CD4-positive, alpha-beta T cell treated with Interleukin-2 at 100 ng/mL for 4 hours (primary cell): ENCODE measurements at places on chromosomes 11 and 22.

DNA sequence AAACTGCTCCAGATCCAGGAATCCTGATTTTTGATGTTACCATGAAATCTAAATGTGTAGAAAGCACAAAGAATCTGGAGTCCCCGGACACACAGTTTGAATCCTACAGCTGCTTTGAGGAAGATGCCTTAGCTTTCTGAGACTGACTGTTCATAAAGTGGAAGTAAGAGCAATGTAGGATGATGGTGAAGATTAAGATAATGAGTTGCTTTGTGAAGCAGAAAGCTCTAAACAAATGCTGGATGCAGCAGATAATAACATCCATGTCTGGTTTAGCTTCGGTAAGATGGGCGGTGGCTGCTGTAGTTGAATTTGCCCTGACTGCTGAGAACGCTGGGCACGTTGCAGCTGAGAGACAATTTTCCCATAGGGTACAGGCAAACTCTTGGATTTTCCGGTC, 20.1 kb downstream of the OVOL1 start:
- DNase-seq, result no peak

- DNase-seq, result no peak
Observed at GRCh38 chr11:60914633-60915247, 782 bp downstream of the TMEM109 start.

DNA sequence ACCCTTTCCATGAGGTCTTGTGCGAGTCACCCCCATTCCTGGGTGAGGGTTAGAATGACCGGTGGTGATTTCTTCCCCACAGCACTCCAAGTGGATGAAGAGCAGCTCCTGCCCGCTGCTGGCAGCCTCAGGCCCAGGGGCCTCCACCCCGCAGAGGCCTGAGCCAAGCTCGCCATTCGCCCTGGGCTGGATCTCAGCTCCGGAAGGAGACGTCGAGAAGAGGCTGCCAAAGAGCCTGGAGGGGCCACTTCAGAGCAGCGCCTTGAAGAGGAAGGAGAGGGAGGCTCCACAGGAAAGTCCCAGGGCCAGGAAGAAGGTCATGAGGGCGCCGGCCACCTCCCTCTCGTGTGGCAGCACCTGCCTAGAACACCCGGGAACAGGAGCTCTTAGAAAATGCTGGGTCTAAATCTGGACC, 8.4 kb downstream of the SLC29A2 start:
- no peak for DNase-seq

- DNase-seq, result no peak
Observed at GRCh38 chr22:37173709-37174108, 14.3 kb downstream of the C1QTNF6 start.

DNA sequence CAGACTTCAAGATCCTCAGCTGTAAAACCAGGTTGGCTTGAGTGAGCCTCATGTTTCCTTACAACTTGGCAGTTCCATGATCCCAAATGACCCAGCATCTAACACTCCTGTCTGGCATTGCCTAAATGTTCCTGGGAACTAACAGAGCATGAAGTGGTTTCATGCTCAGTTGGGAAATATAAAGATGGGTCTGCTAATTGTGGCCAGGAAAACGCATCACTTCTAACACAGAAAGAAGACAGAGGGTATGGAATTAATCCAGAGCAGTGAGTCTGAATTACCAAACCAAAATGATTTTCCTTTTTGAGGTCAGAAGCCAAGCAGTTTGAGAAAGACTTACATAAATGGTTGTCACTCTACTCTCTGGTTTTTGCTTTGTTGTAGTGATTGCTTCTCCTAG, 60.5 kb upstream of the MMP13 start:
- no peak for DNase-seq
